NCI-H1048 (cell line): ENCODE measurements at places on chromosomes 2 and 18.

DNA sequence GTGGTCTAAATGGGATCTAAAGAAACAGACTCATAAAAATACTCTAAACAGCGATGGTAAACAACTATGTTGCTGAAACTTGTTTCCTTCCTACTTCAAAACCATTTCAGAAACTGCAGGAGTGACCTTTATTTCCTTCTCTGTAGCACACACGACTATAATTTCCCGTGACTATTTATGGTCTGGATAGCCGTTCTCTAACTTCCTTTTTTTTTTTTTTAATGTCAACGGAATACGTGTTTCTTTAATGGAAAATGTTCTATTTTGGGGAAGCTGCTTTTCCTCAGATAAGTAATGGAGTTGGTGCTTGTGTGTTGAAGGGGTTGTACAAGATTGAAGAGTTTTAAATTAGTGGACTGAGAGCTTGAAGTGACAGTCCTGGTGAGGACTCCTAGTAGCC is 224.1 kb downstream of the PHLPP1 start:
- DNase-seq, result no peak

DNA sequence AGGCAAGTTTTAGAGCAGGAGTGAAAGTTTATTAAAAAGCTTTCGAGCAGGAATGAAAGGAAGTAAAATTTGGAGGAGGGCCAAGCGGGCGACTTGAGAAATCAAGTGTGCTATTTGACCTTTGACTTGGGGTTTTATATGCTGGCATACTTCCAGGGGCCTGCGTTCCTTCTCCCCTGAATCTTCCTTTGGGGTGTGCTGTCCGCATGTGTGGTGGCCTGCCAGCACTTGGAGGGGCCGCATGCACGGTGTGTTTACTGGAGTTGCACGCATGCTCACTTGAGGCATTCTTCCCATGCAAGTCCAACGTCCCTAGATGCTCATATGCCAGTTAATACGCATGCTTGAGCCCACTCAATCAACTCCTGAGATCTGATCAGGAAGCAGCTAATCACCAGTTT is 78.3 kb upstream of the MAP4K4 start:
- DNase-seq, result no peak

GRCh38 chr2:100870652-100871531 is 51.0 kb downstream of the NPAS2 start:
- DNase-seq, result no peak

DNA sequence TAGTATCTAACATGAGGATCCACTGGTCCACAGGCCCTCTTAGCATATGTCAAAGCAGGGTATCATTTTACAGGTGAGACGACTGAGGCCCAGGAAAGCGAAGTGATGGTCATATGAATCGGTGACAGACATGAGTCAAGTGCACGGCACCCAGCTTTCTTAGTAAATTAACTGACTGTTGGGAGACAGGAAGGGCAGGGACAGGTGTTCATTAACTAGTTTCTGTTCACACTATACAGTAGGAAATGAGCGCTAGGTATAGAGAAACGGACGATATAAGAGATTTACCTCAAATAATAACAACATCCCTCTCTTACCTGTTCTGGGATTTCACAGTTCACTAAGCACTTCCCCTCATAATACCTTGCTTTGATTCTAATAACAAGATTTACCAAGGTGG is 1.7 kb upstream of the SMARCAL1 start:
- no peak for DNase-seq

GRCh38 chr2:45496869-45497268 is 114.2 kb downstream of the SRBD1 start:
- no peak for DNase-seq

GRCh38 chr2:40284797-40285196 is 167.1 kb downstream of the SLC8A1 start:
- DNase-seq, result no peak

DNA sequence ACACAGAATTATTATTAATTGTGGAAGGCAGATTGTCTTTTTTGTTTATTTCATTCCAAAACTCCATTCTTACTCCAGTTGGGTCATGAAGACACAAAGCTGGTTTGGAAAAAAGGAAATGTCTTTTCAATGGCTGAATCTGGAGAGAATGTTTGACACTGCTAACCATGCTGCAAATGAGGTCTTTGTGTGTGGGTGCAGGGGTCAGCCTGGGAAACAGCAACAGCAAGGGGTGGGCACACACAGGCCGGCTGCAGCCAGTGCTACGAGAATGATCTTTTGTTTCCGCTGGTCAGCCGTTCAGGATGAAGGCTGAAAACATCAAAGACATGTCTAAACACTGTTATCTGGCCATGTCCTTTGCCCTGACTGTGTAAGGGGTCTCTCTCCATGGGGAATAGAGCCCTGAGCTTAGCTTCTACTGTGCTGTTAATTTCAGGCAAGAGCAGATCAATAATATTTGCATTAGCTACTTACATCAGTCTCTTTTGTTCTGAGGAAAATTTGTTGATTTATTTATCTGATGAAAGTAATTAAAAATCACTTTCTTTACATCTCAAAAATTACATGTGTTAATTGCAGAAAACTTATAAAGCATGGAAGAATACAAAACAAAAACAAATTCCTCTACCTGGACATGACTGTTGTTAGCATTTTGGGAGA is 33.3 kb upstream of the E2F6 start:
- DNase-seq, result no peak

DNA sequence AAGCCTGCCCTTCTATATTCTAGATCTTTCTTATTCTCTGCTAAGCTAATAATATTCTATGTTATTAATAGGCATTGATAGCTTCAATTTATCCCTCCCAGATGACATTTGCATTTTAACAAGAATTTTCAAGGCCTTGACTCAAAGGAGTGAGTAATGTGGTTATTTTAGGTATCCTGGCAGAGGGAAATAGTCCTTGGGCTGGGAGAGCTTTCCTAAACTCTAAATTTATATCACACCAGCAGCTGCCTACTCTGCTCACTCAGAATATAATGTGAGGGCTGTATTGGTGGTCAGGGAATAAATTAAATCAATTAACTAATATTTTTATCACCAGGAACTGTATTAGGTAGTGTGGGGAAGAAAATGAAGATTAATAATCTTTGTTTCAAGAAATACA is 74.8 kb upstream of the ADAM23 start:
- DNase-seq, result no peak

- DNase-seq, result no peak
Measured at GRCh38 chr18:66495844-66496243, 108.0 kb downstream of the CDH19 start.

DNA sequence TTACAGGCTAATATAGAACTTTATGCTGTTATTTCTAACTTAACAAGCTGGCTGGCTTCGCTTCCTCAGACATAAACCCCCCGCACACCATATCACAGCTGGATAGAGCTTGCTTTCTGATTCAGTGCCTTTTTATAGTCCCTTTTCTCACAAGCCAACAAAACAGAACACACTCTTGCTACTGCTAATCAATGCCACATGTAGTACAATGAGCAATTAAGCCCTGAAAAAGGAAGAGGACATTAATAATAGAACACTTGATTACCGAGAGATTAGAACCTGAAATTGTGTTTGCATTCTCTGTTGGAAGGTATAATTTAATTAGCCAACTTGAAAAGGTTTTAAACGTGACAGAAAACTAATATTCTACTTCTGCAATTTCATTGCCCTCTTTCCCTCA is 267.7 kb upstream of the CYRIA start:
- no peak for DNase-seq

GRCh38 chr2:28821295-28821958 is 10.8 kb downstream of the SPDYA start:
- DNase-seq, result no peak

GRCh38 chr18:75290737-75291358 is 80.3 kb downstream of the TSHZ1 start:
- no peak for DNase-seq

- DNase-seq, result no peak
Measured at GRCh38 chr2:85394261-85394681, 15.9 kb downstream of the CAPG start.

GRCh38 chr2:146873056-146873455 is 971.8 kb upstream of the ACVR2A start:
- DNase-seq, result no peak

- no peak for DNase-seq
Measured at GRCh38 chr2:145412155-145412554, 892.2 kb upstream of the ZEB2 start.

DNA sequence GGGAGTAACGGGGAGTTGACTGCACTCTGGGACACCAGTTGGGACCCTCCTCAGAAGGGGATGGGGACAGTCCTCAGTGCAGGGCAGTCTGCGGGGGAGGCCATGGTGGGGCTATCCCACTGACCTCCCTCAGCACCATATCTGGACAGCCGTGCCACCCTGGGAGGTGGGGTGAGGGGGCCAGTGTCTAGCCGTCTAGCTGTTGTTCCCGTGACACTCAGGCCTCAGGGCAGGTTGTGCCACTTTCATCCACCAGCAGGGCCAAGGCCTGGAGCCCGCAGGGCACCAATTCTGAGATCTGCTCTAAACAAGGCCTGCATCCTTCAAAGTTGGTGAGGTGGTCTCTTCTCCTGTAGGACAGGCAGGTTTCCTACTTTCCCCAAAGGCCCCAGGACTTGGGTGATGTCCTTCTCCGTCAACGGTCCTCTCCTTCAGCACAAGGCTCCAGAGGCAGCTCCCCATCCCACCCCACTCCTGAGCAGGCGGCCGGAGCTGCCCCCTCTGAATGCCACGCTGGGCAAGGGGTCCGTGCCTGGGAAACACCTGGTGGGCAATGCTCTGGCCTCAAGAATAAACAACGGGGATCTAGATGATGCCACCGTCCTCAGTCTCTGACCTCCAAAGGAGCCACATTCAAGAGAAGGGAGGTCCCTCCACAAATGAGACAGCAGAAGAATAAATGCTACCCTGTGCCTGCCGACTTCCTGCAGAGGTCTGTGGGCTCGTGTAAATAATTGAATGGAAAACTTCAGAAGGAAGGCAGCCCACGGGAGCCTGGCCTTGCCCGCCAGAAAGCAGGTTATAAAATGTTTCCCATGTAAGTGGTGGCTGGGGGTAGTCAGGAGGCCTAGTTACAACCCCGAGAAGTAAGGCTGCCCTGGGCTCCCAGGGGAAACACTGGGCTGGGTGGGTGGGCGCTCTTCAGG is 42.8 kb upstream of the PTMA start:
- no peak for DNase-seq

DNA sequence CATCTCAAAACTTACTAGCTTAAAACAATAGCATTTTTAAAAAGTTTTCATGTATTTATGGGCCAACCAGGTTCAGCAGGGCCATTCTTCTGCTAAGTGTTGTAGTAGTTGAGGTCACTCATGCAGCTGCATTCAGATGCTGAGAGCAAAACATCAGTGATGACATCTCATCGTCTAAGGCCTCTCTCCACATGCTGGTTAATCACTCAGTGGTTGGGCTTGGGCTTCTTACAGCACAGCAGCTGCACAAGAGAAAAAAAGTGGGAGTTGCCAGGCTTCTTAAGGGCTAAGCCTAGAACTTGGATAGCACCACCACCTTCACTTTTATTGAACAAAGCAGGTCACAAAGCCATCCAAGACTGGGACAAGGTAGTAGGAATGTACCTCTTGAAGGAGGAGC is 190.3 kb downstream of the IRS1 start:
- DNase-seq, result no peak

DNA sequence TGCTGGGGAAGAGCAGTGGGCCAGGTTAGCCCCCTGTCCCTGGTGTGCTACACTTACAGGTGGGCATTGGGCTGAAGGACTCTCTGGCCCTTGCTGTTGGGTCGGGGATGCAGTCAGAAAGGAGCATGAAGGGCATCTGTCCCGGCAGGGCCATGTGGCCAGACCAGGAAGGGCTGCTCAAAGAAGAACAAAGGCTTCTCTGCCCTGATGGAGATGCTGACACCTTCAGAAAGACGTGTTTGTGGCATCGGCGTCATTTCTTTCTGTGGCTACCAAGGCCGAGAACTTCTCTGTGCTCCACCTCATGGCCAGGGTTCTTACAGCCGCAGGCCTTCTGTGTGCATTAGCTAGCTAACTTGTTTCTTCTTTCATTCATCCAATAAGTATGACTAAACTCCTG is 239.1 kb downstream of the FAM210A start:
- no peak for DNase-seq

- no peak for DNase-seq
Measured at GRCh38 chr2:65739927-65740326, 307.5 kb upstream of the SPRED2 start.

DNA sequence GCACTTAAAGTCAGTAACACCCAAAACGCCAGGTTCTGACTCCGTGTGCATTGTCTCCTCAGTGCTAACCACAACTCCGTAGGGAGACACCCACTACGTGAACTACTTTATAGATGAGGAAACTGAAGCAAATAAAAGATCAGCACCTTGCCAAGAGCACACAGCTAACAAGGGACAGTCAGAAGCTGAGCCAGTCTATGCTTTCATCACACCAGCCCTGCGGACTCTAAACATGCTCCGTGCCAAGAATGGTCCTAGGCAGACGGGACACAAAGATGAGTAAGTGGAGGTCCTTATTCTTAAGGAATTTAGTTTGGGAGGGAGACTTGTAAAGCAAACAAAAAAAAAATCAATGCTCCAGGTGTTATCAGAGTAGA is 9.6 kb downstream of the MBOAT2 start:
- DNase-seq, result no peak

GRCh38 chr2:17471979-17472378 is 46.3 kb downstream of the RAD51AP2 start:
- DNase-seq, result no peak

DNA sequence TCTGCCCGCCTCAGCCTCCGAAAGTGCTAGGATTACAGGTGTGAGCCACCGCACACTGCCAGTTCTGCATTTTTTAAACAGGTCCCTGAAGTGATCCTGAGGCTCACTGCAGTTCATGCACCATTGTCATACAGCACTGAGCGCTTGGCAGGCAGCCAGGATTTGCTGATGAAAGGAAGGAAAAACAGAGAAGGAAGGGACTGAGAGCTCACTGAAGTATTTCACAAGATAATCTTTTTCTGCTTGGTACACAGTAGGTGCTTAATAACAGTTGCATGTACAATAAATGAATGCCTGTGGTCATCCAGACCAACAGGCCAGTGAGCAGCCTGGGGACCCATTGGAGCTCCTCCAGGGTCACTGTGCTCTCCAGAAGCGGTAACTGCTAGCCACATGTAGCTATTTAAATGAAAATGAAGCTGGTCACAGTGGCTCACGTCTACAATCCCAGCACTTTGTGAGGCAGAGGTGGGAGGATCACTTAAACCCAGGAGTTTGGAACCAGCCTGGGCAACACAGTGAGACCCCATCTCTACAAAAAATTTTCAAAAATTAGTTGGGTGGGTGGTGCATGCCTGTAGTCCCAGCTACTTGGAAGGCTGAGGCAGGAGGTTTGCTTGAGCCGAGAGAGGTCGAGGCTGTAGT is 33.1 kb upstream of the SMAD7 start:
- no peak for DNase-seq

GRCh38 chr2:135685361-135685760 is 56.3 kb upstream of the UBXN4 start:
- no peak for DNase-seq
